ENCODE measurements at places on chromosomes 1 and 21.

- no peak for DNase-seq
Measured at GRCh38 chr21:41712730-41713129, 54.1 kb downstream of the RIPK4 start.

- peak; percentile 83 for DNase-seq
Measured at GRCh38 chr1:223401873-223402789, 8.9 kb downstream of the CCDC185 start.

DNA sequence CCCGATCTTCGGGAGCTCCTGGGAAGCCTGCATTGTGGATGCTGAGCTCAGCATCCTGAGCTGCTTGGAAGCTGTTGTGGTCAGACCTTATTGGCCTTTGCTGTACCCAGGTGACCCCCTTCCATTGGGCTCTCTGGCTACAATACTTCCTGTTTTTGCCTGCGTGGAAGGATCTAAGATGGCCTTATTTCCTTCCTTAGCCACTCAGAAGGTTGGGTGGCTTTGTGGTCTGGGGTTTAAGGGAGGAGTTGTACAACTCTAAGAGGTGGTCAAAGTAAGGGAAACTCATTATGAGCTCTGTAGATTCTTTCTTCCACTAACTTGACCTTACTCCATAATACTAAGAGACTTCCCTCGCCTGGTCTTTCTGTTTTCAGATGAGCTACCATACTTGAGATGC, 17.7 kb downstream of the PFKFB2 start:
- DNase-seq, result no peak

GRCh38 chr1:207259391-207259790, 62.1 kb upstream of the CD55 start:
- peak; percentile 10 for DNase-seq

GRCh38 chr21:38027901-38028498, 111.7 kb upstream of the KCNJ6 start:
- peak; percentile 56 for DNase-seq

DNA sequence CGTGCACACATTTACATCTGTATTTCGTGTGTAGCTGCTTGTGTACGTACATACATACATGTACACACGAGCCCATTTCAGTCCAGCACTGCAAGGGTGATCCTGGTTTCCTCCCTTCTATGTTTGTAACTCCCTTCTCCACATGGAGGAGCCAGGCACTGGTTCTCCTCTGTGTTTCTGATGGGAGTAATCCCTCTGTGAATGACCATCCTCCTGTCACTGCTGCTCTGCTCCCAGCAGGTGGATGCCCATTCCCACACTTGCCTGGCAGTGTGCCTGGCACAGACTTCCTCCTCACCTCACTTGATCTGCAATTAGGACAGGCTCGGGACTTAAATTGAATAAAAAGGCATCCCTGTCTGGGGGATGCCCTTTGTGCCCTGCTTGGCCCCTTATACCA, 37.1 kb downstream of the TRAPPC10 start:
- no peak for DNase-seq

GRCh38 chr1:159943278-159943640, 2.2 kb downstream of the IGSF9 start:
- no peak for DNase-seq

- DNase-seq, result no peak
Measured at GRCh38 chr1:109598655-109599054, 20.8 kb downstream of the GNAT2 start.

DNA sequence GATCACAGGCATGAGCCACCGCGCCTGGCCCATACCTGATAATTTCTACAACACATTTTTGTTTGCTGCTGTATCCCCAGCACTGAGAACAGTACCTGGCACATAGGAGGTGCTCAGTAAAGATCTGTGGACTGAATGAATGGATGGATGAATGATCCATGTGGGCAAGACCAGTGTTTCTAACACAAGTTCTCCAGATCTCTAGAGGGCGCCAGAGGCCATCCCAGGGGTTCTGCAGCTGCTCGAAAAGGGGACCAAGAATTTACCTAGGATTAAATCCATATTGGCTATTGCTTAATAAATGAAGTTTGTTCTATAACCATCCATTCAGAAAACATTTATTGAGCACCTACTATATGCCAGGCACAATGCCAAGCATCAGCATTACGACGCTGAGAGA, 167.7 kb downstream of the ACTL8 start:
- peak; percentile 16 for DNase-seq

- no peak for DNase-seq
Measured at GRCh38 chr1:13793088-13793730, 93.2 kb downstream of the PRDM2 start.

GRCh38 chr1:204647114-204647804, 38.3 kb downstream of the LRRN2 start:
- DNase-seq, result peak; percentile 53

DNA sequence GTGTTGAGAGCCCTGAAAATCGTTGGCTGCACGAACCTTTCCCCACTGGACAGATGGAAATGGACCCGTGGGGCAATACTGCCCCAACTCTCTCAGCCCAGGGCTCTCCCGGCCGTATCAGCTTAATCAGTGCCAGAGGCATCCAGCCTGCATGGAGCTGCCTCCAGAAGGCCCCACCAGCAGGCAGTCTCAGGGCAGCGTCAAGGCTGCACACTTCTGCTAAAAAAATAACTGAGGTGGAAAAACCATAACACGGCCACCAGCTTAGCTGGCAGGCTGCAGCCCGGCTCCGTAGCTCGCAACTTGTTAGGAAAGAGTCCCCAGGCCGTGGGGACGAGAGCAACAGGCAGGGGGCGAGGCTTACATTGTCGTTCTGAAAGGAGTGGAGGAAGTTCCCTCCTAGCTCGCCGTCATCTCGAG, 27.9 kb downstream of the MRPL37 start:
- no peak for DNase-seq

DNA sequence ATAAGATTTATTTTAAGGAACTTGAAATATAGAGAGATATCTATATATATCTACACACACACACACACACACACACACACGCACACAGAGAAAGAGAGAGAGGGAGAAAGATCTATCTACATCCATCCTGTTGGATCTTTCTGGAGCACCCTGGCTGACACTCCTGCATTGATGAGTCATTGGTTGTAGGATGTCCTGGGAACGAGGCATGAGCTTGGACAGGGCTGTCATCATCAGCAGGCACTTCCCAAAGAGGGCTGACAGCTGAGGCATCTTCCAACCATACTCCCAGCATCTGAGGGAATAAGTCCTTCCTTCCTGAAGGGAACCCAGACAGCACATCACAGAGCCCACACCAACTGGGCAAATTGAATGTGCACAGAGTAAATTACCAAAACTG, 99.1 kb upstream of the ERG start:
- DNase-seq, result peak; percentile 22

GRCh38 chr21:45056917-45057560, 17.3 kb upstream of the ADARB1 start:
- DNase-seq, result no peak

GRCh38 chr21:46477765-46478164, 19.1 kb downstream of the DIP2A start:
- no peak for DNase-seq

DNA sequence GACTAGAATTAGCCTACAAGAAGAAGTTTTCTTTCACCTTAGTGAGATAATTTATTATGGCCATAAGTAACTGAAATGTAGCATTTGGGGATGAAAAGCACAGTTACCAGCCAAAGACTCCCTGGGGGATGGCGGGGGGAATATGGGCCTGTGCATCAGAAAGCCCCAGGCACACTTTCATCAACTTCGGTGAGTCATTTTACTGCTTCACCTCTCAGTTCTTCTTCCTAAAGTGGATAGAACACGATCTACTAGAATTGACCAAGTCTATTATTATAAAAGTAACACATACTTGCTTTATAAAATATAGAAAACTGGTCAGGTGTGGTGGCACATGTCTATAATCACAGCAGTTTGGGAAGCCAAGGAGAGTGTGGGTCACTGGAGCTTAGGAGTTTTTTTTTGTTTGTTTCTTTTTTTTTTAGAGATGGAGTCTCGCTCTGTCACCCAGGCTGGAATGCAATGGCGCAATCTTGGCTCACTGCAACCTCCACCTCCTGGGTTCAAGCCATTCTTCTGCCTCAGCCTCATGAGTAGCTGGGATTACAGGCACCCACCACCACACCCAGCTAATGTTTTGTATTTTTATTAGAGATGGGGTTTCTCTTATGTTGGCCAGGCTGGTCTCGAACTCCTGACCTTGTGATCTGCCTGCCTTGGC, 141.8 kb downstream of the ZZZ3 start:
- DNase-seq, result peak; percentile 97

DNA sequence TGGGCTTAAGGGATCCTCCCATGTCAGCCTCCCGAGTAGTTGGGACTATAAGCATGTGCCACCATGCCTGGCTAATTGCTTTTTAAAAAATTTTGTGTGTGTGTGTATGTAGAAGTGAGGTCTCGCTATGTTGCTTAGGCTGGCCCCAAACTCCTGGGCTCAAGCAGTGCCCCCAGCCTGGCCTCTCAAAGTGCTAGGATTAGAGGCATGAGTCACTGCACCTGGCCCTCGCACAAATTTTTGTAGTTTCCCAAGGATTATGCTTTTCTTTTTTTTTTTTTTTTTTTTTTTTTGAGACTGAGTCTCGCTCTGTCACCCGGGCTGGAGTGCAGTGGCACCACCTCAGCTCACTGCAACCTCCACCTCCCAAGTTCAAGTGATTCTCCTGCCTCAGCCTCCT, 144.4 kb upstream of the HNRNPU start:
- peak; percentile 15 for DNase-seq

DNA sequence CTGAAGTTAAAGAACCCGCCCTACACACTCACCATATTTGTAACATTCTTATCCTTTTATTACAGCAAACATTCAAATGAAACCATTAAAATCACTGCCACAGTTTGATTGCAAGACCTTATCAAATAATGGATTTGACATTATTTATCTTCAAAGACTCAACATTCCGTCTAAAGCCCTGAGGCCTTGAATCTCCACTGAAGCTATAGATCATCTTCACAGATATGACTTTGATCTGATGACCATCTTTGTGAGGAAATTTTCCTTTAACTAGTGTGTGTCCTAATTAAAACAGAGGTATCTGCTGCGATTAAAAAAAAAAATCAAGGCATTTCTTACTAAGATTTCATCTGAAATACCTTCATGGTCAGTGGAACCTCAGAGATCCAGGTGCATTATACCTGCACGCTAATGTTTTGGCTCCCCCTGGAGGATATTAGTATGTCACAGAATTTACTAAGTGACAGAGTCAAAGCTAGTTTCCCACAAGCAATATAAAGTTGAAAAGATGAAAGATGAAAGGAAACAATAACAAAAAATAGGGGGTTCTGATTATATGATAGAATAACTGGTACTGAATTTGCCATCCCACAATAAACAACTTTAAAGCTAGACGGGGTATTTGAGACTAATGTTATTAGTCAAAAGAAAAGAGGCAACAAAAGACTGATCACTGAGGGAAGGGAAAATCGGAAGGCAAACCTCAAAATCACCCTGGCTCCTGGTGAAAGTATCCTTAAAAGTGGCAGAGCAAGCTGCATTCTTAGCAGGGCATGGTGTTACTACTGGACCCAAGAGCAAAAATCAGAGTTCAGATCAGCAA, 923.4 kb downstream of the NCAM2 start:
- DNase-seq, result peak; percentile 19

DNA sequence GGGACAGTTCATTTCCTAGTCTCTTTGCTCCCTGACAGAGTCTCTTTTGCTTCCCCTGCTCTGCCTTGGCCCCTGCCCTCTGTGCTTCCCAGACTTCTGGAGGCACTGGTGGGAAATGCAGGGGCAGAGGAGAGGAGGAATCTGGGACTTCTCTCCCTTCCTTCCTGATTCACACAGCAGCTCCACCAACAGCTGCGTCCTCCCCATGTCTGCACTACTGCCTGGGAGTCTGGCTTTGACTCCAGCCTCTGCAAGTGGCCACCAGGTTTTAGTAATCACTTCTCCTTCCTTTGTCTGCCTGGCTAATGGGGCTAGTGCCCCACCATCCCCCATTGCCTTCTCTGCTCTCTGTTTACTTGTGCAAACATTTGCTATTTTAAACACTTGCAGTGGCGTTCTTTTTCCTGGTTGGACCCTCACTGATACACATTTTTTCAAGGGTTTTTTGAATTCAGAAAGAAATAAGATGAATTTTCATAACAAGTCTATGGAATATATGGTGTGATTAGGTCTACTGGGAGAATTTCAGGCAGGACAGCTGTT, 21.9 kb downstream of the FASLG start:
- DNase-seq, result no peak

DNA sequence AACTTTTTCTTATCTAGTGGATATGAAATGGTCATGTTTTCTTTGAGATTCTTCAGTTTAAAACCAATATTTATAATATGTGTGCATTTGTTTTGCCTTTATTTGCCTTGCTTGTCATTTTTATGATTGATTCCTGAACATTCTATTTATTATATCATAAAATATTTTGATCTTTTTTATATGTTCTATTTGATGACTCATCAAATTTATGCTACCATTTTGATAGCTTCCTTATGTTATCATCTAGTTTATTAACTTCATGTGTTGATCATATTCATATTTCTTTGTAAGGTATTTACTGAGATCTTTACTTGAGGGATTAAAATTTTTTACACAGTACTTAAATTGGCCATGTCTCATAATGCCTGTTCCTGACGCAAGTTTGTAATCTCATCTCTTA, 1650.0 kb downstream of the AMY1C start:
- DNase-seq, result no peak

- DNase-seq, result peak; percentile 52
Measured at GRCh38 chr1:2135441-2135841, 59.1 kb downstream of the FAAP20 start.

DNA sequence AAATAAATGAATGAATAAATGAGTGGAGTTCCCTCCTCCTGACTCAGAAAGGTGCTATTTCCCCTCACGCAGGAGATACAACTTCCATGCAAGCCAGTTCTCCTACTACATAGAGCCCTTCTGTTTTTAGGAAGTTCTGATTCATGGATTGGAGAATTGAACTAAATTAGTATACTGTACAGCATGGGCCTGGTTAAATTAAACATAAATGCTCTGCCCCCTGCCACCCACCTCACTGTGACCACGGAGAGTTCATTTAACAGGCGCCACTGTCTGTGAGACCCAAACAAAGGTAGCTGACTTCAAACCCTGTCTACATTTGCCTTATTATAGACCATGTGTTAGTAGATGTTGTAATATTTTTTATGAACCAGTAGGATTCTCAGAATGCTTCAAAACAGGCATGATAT, 9.1 kb upstream of the IRF2BP2 start:
- DNase-seq, result peak; percentile 43

DNA sequence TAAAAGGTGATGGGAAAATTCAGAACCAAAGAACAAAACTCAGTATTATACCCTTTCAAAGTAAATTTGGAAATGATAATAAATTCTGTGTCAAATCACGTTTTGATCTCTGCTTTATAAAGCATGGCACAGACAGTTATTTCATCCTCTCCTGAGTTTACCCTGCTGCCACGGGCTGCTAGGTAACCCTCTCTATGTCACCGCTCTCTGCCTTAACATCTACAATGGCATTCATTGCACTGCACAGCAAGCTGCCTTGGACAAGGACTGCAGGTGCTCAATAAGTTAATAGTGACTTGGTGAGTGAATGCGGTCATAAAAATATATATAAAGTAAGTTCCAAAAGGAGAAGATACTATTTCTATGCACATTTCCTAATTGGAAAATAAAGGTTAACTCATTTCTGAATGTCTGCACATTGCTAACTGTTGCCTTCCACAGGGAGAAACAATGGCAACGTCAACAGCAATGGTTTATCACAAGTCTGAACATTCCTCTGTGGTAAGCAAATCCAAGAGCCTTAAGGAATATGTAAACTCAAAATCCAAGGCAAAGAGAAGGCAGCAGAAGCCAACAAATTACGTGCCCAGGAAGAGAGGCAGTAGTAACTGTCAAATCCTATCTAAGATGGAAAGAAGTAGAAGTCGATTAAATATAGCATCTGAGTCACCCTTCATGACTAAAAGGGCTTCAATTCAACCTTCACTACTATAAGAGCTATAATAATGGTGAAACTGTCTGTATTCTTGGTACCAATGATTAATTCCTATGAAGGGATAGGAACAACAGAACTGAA, 19.4 kb downstream of the FYB2 start:
- DNase-seq, result peak; percentile 43

Data from fibroblast of skin of right quadriceps (primary cell).